SJCRH30 (cell line): ENCODE measurements at places on chromosomes 4 and X.

DNA sequence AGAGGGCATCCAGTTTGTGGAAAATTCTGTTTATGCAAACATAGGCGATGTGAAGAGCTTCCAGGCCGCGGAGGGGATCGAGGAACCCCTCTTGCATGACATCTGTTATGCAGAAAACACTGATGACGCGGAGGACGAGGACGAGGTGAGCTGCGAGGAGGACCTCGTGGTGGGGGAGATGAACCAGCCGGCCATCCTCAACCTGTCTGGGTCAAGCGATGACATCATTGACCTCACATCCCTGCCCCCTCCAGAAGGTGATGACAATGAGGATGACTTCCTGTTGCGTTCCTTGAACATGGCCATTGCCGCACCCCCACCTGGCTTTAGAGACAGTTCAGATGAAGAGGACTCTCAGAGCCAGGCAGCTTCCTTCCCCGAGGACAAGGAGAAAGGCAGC is 74.6 kb upstream of the PRPS2 start:
- DNase-seq: no peak

- peak; percentile 35 for DNase-seq
These were observed 52.6 kb upstream of the RBPJ start for GRCh38 chr4:26268246-26268645.

DNA sequence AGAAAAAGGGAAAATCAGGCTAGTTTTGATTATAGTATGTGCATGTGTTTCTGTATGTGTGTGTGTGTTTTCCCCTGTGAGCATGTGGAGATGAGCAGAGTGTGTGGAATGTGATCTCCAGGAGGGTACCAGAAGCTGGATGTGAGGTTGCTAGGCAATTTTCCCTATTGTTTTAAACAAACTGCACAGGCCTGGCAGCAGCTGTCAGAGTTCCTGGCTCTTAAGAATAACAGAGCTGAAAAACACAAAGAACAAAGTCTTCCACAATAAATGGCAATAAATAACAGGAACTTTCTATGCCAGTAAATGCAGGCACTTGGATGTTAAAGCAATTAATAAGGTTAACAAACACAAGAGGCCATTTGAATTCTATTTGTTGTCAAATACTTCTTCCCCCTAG is 344.6 kb upstream of the CTSO start:
- DNase-seq: peak; percentile 46

DNA sequence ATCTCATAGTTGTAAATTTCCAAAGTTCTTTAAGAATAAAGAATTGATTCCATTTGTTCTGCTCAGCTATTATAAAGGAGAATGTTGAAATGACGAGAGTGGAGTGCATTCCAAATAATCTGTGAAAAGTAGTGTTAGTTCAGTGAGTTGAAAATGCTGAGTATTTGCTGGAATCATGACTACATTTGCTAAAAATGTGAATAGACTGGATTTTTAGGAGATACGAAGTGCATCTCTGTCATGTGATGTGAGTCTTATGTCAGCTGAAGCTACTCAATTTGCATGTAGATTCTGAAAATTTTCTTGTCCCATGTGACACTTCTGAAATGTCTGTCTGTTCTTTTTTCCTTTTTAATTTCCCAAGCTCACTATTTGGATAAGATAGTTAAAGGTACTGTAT is 206.0 kb downstream of the DCTD start:
- no peak for DNase-seq

DNA sequence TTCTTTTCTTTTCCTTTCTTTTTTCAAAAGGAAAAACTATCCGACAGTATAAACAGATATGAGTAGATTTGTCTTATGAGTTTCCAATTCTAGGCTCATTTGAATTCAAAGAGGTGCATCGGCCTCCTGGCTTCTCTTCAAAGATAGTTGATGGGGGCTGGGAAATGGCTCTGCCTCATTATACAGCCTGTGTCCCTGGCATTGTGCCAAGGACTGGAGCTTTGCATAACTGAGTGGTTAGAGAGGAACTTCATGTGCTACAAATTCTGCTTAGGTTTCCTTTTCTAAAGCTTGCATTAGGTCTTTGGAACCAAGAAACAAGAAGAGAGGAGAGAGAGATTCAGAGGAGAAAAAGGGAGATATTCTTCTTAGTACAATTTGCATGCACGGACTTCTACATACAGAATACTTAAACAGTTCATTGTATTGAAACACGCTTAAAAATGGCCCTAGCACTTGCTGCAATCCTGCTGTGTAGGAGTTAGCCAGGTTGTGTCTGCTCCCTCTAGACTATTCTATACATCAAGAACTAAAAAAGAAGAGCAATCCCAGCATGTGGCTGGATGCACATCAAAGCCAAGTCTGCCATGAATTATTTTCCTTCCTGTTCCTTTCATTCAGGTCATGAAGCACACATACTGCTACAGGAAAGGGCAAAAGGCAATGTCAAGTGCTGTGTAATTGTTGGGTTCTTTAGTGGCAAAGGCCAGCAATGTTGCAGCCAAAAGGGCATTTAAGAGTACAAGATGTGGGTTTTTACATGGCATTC is 70.9 kb downstream of the INTS12 start:
- peak; percentile 74 for DNase-seq

DNA sequence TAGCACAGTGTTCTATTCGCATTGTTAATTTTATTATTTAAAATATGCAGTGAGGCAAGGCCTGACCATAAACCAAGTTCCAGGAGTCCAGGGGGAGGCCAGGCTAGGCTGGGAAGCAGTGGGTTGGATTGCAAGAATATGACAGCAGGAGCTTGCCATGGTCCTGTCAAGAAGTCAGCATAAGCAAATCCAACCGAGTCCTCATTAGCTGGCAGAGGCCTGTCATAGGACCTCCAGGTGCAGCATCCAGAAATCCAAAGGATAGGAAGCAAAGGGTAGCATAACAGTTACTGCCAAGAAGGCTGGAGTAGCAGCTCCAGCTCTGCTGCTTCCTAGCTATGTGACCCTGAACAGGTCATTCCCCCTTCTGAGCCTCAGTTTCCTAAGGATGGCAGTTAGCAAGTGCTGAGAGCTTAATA is 13.4 kb downstream of the PJA1 start:
- no peak for DNase-seq

DNA sequence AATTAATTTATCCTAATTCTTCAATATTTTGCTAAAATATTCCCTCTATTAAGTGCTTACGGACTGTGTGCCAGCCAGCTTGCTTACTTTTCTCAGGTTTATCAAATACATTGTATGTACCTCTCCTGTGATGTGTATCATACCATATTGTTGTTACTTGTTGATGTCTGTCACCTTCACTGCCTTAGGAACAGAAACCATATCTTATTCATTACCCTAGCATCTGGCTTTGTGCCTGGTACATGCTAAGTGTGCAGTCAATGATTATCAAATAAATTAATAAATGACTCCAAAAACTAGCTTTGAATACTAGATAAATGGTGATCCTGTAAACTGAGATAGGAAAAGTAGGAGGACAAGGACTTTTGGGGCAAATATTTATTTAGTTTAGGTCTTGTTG is 6.9 kb downstream of the CLCN3 start:
- DNase-seq: no peak
